ENCODE measurements at places on chromosomes 2 and 18.

DNA sequence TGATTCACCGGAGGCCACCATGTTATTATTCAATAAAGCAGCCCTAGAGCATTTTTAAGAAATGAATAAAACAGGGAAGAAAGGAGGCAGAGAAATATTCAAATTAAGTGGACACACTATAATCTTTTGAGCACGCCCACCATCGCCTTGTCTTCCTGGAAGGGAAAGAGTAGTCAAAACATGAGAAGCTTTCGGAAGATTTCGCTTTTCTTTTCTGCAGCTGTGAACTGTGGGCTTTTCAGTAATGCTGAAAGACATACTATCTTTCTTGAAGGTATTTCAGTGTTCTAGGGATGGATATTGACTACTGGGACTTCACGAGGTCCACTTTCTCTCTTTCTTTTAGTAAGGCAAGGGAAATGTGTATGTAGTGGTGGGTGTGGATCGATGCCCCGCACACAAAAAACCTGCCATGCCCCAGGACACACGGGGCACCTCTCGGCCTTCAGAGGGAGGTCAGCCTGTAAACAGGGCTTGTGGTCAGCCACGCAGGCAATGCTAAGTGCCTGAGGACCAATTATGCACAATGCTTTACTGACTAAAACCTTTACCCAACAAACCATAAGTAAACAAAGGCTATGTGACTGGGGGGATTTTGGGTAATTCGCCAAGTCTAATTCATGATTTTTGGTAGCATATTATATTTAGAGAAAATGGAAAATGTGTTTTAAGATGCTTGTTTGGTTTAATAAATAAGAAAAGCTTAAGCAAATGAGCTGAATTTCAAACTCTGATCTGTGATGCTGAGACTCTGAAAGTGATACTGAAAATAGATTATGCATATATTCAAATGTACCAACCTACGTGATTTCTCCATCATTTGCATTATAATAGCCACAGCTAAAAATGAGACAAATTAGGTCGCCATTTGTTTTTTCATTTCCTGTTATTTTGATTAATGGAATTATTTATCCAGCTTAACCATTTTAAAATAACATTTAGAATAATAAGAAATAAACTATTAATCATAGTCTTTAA, 130.5 kb downstream of the ZNF516 start:
- DNase-seq, result no peak

DNA sequence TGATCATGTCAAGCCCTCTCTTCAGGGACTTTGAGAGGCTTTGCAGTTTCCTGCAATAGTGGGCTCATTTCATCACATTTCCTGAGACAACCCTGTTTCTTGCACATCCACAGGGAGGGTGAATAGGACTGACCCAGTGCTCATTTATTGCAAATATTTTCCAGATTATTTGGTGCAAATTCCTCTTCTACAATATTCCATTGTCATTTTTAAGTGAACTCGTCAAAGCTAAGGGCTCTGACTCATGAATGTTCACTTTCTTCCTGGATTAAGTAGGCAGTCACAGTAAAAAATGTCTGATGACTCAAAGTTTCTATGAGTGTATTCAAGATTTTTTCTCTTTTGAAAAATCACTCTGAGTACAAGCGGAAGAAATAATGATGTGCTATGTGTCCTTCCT, 225.5 kb upstream of the GALNT5 start:
- no peak for DNase-seq

GRCh38 chr2:24613154-24613814, 122.2 kb downstream of the NCOA1 start:
- no peak for DNase-seq

DNA sequence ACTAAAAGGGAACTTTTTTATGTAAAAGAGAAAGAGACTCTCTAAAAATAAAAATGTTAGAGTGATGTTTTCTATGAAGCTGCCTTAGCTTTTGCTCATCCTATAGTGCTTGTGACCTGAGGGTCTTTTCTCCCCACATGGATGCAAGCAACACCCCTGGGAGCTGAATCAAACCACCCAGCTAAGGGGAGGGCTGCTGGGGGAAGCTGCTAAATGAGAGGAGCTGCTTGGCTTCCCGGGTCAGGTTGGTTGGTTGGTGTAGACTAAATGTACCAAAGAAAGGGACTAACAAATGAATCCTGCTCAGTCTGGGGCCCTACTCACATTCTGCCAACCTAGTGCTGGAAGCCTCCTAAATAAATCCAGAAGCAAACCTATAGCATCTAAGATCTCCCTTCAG, 35.0 kb downstream of the AFF3 start:
- no peak for DNase-seq

DNA sequence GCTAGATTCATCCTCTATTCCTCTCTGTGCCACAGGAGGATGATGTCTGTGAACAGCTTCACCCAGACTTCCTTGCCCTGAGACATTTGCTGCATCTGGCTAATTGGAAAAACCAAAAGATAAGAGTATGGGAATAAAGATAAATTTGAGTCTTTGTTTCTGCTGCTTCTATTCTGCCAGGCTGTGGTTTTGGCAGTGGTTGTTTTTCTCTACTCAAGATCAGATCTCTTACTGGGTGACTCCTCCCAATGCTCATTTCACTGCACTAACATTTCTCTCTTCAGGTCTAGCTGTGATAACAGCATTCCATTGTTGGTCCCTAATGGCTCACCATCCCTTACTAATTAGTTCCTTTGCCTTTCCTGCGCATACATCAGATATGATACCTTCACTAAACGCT, 89.5 kb downstream of the CALCRL start:
- DNase-seq, result no peak

- DNase-seq, result no peak
Measured at GRCh38 chr18:10690366-10690765, 164.5 kb downstream of the NAPG start.

DNA sequence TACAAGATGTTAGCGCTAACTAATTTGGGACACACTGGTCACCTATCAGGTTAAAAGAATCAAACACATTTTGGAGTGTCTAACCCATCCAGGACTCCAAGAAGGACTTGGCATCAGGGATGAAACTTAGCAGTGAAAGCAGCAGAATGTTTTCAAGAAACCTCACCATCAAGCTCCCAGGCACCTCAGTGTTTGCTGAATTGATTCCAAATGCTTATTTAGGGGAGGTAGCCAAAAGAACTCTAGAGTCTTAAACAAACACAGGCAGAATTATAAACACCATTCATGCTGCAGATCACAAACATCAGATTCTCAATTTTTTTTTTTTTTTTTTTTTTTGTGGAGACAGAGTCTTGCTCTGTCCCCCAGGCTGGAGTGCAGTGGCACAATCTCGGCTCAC, 122.8 kb upstream of the UXS1 start:
- DNase-seq, result no peak

DNA sequence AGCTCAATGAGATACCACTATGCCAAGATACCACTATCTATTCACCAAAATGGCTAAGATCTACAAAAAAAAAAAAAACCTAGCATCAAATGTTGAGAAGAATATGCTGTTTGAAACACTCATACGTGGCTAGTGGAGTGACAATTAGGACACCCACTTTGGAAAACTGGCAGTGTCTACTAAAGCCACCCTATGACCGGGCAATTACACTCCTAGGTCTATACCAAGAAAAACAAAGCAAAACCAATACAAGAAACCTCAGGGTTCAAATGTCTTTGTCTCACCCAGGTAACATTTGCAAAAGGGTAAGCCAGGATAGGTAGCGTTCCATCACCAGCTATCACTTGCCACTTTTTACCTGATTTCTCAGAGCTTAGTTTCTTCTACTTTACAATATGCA, 123.6 kb upstream of the CAB39 start:
- DNase-seq, result no peak

DNA sequence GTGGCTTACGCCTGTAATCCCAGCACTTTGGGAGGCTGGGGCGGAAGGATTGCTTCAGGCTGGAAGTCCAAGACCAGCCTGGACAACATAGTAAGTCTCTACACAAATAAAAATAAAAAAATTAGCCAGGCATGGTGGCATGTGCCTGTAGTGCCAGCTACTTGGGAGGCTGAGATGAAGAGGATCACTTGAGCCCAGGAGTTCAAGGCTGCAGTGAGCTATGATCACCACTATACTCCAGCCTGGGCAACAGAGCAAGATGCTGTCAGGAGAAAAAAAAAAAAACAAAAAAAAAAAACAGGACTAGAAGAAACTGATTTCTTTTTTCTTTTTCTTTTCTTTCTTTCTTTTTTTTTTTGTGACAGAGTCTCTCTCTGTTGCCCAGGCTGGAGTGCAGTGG, 13.6 kb downstream of the SPDYA start:
- DNase-seq, result no peak

DNA sequence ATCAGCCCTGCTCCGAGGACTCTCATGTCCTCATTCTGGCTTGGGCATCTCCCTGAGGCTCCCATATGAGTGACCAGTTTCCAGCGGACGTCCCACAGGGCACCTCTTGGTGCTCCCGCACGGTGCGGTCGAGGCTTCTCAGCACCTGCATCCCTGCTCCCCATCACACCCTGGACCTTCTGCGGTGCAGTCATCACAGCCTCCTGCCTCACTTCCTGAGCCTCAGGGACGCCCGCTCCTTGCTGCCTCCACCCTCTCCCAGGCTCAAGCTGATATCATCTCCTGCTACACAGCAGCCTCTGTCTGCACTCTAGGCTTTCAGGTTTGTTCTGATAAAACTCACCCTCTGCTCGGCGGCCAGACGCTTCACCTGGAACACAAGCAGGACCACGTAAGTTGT, 185.0 kb downstream of the TMEM18 start:
- no peak for DNase-seq

GRCh38 chr2:7825591-7826312, 856.1 kb upstream of the ID2 start:
- DNase-seq, result no peak

- DNase-seq, result no peak
Measured at GRCh38 chr2:6449343-6449742, 416.4 kb downstream of the CMPK2 start.

DNA sequence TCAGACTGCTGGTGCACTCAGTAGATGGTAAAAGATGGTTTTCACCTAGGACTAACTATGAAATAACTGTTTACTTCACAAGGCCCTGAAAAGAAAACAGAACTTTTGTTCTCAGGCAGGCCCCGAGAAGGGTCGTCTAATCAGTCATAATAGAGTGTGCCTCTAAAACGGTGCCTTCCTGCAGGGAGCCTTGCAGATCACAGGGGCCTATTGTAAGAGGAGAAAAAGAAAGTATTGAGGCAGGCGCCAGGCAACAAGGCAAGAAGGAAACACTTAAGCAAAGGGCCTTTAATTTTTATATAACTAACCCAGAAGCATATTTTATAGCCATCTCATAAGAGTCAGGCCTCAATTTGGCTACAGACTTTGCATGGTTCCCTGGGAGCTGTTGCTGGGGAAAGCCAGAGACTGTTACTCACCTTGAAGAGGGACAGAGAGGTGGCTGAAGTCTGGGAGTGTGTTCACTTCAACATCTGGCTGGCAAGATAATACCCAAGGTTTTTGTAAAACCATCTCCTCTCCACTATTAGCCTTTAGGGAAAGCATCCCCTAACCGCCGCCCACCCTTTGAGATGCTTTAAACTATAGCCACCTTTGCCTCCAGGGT, 117.1 kb downstream of the PRPF40A start:
- DNase-seq, result no peak

DNA sequence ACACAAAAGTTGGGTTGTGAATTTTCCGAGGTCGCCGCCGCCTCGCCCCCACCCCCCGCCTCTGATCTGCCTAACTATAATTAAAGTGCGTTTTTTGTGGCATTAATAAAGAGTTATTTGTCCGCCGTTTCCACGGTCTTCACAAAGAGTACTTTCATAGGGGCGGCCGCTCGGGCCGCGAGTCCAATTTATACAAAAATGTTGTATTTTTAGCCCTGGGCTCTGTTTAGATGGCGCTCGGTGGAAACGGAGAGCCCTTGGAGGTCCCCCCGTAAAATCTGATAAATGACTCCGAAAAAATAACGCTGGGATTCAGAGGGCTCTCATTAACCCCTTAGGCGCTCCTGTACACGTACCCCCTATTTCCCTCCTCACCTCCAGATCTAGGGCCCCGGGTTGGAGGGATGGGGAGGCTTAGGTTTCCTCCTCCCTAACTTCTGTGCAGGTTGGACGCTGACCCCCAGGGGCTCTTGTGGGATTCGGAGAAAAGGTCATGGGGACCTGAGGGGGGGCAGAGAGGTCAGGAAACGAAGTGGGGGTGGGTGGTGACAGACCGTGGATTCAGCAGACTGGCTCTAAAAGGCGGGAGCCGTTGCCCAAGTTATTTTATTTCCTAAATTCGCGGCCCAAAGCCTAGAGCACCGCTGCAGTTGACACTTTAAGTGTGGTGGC, 1.9 kb downstream of the CYP26B1 start:
- DNase-seq, result no peak

GRCh38 chr2:45394842-45395241, 216.2 kb downstream of the SRBD1 start:
- DNase-seq, result no peak

GRCh38 chr2:70371753-70372152, 69.9 kb upstream of the FAM136A start:
- DNase-seq, result no peak

DNA sequence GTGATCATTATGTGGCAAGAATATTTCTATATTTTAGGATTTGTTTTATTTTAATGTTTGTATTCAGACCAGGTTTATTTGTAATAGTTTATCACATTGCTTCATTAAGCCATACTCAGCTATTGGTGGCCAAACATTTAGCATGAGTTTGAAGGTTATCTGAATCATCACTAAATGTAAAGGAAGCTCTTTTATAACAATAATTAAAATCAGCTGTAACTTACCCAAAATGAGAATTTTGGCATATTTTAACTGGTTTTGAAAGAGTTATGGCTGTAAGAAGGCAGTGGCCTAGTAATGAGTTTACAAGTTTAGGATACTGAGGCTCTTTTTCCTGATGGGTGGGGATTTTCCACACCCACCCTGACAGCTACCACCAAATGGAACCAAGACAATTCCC, 177.8 kb downstream of the EN1 start:
- DNase-seq, result no peak

GRCh38 chr2:223404616-223405015, 197.5 kb downstream of the SCG2 start:
- no peak for DNase-seq

GRCh38 chr2:159168707-159169106, 117.8 kb downstream of the WDSUB1 start:
- no peak for DNase-seq

- DNase-seq, result no peak
Measured at GRCh38 chr2:217417536-217417935, 557.7 kb upstream of the TNP1 start.

DNA sequence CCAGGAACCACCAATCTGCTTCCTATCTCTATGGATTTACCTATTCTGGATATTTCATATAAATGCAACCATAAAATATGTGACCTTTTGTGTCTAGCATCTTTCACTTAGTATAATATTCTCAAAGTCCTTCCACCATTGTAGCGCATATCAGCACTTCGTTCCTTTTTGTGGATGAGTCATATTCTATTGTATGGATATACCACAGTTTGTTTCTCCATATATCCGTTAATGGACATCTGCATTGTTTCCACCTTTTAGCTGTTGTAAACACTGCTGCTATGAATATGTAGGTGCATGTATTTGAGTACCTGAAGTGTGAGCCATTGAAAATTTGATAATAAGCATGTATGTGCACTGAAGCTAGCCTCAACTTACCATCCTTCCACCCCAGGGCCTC, 80.1 kb downstream of the NBAS start:
- DNase-seq, result no peak

All from stimulated activated CD8-positive, alpha-beta memory T cell treated with anti-CD3 and anti-CD28 coated beads, Interleukin-15, amount 100 ng/mL, for 4 hours (primary cell).